ENCODE measurements at places on chromosomes 1 and 21.

DNA sequence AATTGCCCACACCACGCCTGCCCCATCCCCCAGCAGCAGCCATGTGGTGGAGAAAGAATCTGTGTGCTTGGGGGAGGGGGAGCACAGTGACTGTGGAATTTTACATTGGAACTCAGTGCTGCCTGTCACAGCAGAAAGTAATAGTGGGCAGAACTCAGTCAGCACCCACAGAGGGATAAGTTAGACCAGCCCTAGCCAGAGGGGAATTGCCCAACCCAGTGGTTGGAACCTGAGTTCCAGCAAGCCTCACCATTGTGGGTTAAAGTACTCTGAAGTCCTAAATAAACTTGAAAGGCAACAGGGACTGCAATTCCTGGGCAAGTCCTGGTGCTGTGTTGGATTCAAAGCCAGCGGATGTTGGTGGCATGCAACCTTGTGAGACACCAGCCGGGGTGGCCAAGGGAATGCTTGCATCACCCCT is 88.8 kb downstream of the MRPL39 start:
- DNase-seq: no peak

DNA sequence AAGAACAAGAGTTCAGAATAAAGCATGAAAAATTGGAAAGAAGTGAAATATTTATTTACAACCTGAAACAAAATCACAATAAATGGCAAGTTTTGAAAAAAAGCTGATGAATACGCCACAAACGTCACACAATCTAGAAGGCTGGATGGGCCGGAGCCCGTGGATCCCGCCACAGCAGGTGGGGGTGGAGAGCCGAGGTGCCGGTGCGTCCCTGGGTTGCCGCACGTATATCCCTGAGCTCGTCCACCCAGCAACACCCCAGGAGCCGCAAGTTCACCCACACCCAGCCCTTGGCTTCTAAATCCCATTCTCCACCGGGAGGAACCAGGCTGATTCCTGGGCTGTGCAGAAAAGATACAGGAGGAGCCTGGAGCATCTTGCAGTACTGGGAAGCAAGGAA is 25.6 kb upstream of the TTLL10 start:
- DNase-seq: no peak

- DNase-seq: no peak
These were observed 11.2 kb downstream of the C4BPA start for GRCh38 chr1:207115269-207115668.

- no peak for DNase-seq
These were observed 15.9 kb downstream of the COL8A2 start for GRCh38 chr1:36109041-36109679.

DNA sequence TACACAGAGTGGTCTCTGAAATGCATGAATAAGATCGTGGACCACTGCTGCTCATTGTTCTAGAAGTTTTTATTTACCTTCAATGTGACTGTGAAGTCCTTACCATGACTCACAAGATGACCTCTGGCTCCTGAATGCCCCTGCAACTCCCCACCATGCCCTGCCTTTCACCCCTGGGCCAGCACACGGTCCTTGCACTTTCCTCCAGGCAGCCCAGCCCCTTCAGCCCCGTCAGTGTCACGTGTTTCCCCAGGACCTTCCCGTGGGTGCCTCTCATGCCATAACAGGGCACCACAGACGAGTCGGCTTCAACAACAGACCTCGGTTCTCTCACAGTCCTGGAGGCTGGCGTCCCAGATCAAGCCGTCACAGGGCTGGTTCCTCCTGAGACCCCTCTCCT is 62.1 kb downstream of the B3GALT5 start:
- DNase-seq: no peak

- DNase-seq: no peak
These were observed 42.7 kb upstream of the SLC19A2 start for GRCh38 chr1:169528215-169529067.

- no peak for DNase-seq
These were observed 39.7 kb upstream of the SLC2A1 start for GRCh38 chr1:42998386-42998785.

DNA sequence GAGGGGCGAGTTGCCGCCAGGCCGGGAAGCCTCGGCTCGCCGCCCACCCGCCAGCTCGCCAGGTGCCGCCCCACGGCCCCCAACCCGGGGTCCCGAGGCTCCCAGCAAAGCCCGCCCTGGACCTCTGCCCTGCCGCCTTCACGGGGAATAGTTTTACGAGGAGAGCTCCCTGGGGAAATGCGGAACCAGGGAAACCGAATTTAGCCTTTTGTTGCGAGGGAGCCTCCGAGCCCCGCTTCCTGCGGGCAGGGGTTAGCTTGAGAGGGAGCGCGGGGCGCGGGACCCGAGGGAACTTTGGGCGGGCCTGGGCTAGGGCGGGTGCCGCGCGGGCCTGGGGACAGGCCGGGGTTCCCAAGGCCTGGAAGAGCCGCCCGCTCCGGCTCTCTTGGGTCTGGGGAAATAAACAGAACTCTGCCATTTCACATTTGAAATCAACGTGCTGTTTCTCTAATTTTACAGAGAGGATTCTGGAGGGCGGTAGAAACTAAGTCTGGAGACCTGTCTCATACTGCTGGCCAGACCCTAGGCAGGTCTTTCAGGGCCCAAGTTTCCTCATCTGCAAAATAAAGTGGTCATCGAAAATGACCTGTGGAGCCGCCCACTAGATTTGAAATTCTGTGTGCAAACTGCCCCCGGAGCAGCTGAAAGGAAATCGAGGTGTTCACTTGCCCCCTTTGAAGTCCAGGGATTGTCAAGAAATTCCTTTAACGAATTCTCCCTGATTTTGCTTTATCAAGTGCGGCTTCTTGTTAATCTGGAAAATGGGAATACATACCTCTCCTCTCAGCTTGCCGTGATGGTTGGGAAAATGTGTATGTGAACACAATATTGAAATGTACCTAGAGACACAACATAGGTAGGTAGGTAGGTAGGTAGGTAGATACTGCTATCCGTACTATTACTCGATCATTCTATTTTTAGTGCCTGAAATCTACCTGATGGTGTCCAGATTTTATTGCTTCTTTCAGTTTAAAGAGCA is 749 bp upstream of the GLUL start:
- DNase-seq: peak; percentile 57

DNA sequence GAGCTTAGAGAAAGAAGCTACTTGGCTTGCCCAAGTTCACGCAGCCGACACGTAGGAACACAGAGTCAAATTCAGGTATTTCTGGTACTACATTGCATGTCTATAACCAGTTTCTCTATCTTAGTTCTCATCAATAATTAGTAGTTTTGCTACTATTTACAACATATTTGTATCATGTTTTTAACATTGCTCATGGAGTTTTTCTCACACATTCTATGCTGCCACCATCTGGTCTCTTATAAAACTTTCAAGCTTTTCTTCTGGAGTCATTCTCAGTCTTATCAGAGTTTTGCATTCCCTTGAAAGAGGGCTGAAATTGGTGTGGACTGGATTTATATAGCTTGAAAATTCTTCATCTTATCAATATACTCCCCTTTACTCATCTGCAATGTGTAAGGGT is 118.8 kb upstream of the PALMD start:
- no peak for DNase-seq

- DNase-seq: no peak
These were observed 8.1 kb upstream of the LEFTY1 start for GRCh38 chr1:225896937-225897549.

GRCh38 chr1:66940981-66941380 is 16.2 kb downstream of the MIER1 start:
- DNase-seq: no peak

- no peak for DNase-seq
These were observed 204.7 kb upstream of the RGS18 start for GRCh38 chr1:191953526-191953925.

DNA sequence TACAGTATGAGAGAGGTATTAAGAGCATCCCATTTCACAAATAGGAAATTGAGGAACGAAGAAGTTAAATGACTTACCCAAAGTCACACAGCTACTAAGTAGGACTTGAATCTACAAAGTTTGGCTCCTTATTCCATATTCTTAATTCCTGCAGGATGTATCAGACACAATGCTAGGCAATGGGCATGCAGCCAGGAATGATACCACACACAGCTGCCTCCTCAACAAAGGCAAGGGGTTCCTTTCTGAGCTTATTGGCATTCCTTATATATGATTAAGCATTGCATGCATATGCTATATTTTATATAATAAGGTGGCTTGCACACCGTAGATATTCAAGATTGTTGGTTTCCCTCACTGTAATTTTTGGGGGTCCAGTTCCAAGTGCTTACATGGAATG is 34.2 kb upstream of the JUN start:
- no peak for DNase-seq

DNA sequence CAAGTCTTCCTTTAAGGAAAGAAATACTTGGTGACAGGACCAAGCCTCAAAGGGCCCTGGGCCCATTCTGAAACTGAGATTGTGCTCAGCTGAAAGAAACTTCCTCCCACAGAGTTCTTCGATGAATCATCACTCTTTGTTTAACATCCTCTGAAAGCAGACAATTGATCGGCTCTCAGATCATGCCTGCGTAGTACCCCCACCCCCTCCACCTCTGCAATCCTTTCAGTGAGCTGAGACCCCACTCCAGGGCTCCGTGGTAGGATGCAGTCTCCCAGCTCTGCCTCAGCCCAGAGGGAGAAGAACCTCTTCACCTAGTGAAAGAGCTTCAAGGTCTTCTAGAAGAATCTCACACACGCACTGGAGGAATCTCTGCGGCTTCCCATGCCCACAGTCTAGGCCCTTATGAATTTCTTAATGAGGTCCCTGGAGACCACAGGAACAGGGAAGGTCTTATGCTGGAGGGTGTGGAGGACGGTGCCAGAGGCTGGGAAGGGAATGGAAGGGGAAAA is 104.9 kb upstream of the SOD1 start:
- no peak for DNase-seq

DNA sequence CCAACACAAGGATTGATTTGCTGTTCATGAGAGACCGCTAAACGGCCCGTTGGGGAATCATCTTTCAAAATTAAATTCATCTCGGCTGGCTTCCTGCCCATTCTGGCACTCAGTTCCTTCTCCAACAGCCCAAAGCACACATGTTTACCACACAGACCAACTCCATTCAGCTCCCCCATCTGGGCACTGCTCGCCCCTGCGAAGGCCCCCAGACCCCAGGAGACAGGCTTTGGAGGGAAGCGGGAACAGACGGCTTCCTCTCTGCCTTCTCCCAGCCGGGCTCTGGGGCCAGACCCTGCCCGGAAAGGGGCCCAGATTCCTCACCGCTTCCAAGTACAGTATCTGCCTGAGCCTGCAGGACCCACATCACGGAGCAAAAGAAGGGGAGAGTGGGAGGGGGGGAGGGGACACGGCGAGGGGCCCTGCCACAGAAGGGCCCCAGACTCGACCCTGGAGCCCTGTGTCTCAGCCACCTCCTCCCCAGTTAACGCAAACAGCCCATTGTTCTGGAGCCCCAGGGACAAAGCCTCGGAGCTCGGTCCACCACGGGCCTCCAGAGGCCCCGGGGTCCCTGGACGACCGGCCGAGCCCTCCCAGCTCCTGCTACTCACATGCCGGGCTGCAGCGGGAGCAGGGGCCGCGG is 660 bp downstream of the MEGF6 start:
- peak; percentile 45 for DNase-seq

- DNase-seq: no peak
These were observed 17.2 kb upstream of the FOXO6 start for GRCh38 chr1:41343790-41344699.

GRCh38 chr1:114750780-114751179 is 7.0 kb downstream of the CSDE1 start:
- DNase-seq: no peak

- no peak for DNase-seq
These were observed 22.7 kb downstream of the PAX7 start for GRCh38 chr1:18653367-18653766.

GRCh38 chr1:56589369-56589768 is 10.0 kb upstream of the PLPP3 start:
- no peak for DNase-seq

DNA sequence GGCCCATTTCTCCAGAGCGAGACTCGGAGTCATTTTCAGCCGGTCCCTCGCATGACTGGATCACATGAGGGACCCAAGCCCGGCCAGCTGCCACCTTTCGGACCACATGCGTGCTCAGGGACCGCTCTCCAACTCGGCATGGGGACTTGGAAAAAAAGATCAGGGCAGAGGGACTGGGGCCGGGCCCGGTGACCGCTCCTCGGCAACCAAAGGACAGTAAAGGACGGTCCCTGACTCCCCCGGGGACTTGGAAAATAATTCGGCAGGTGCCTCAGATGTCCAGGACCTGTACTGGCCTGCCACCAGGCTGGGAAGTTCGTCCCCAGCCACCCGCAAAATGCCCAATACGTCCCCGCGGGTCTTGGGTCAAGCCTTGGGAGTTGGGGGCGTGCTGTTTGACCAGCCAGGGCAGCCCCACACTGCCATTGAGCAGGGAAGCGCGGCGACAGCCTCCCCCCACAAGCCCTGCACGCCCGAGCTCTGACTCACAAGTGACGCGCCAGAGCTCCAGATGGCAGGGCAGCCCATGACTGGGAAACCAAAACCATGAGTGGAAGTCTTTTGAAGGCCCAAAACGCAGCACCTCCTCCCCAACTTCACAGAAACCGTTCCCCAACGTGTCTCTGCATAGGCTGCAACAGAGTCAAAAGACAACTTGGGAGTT is 134.5 kb downstream of the LIPI start:
- DNase-seq: no peak

GRCh38 chr1:189628857-189629256 is 848.8 kb downstream of the BRINP3 start:
- DNase-seq: no peak

- DNase-seq: no peak
These were observed 710 bp upstream of the SLC30A1 start for GRCh38 chr1:211579440-211580302.

GRCh38 chr1:43418858-43419257 is 29.2 kb downstream of the SZT2 start:
- DNase-seq: no peak

DNA sequence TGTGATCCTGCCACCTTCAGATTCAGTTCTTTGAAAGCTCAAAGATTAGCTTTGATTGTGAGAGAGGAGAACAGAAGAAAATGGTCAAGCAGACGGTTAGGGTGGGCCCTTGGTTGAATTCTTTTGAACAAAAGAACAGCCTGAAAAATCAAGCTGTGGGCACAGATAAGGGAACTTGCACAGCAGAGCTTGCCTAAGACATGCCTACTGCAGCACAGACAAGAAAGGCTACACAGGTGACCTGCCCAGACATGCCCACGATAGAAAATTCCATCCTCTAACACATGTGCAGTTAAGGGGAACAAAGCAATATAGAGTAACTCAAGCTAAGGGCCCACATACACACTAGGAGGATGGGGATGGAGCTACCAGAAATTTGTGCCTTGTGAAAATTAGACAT is 512.5 kb upstream of the LRRC7 start:
- DNase-seq: no peak

DNA sequence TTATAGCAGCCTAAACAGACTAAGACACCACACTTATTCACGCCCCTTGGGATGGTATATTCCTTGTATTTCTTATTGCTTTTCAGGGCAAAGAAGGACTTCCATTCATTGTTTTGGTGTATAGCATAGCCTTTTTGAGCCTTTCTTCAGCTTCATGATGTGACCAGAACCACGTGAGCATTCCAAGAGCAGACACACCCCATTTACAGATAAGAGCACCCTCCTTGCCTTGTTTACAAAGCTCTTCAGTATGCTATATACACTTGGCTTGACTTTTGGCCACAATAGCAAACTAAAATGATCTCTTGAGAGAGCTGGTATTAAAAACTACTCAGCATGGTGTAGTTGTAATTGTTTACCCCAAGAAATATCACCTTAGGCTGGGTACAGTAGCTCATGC is 78.7 kb downstream of the PIK3R3 start:
- DNase-seq: no peak

GRCh38 chr1:9350013-9350908 is 57.6 kb downstream of the SPSB1 start:
- DNase-seq: no peak

- no peak for DNase-seq
These were observed 171.9 kb upstream of the NR5A2 start for GRCh38 chr1:199855580-199855979.
